ENCODE measurements at places on chromosomes 3 and 15. TPM values are rescaled to one million over a fixed set of nuclear protein-coding genes. Genes with fewer than 3 reads are reported as not detected.

CFAP20DC gene
- total RNA-seq = 0.39 TPM

SPINK8 gene
- total RNA-seq = not detected

CLRN1 gene
- total RNA-seq = not detected

TMEM212 gene
- total RNA-seq = not detected

ZNF385D gene
- total RNA-seq = 108 TPM

CNTN3 gene
- 3.4 TPM for total RNA-seq

GRCh38 chr15:82159922-82160321, 102.6 kb downstream of the EFL1 start:
- no peak for DNase-seq

DNA sequence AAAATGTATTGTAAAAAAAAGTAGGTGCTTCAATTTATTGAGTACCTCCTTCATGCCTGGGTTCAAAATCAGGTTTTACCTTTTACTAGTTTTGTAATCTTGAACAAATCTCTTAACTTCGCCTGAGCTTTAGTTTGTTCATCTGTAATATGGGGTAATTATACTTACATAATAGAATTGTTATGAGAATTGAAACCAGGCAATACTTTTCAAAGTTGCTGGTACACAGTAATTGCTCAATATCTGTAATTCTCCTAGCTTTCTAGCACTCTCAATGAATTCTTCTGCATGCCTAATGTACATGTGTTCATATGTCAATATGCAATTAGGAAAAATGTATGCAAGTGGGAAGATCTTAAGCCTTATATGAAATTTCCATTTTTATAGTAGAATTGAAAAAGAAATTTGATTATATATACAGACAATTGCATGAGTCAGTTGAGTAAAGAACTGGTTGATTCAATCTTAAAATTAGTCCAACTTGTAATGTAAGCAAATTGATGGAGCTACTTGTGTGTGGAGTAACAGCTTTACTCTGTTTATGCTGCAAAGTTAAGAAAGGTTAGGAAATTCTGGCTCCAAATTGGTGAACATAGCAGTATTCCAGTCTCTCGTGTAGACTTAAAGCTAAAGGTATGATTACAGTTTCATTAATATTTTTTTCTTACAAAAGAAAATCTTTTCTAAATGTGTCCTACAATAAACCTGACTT, 4.1 kb downstream of the TNFSF10 start:
- DNase-seq = no peak

DNA sequence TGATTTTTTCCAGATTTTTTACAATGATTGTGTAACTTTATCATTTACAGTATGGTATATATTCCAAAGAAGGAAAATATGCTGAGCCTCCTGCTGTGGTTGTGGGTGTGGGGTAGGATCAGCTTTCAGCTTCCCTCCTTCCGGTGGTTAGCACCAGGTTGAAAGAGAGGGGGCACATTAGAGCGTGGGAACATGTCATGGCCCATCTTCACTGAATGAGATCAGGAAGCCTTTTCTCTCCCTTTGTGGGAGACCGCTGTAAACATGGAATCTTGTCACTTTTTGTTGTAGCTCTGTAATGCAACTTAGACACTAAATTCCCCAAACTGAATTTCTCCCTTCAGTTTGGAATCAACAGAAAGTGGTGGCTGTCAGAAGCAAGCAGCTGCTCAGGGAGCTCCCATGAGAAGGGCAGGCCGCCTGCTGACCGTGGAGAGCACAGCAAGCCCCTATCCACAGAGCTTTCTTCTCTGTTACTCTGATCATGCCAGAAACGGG, 86.7 kb upstream of the LIMD1 start:
- DNase-seq = no peak

DNA sequence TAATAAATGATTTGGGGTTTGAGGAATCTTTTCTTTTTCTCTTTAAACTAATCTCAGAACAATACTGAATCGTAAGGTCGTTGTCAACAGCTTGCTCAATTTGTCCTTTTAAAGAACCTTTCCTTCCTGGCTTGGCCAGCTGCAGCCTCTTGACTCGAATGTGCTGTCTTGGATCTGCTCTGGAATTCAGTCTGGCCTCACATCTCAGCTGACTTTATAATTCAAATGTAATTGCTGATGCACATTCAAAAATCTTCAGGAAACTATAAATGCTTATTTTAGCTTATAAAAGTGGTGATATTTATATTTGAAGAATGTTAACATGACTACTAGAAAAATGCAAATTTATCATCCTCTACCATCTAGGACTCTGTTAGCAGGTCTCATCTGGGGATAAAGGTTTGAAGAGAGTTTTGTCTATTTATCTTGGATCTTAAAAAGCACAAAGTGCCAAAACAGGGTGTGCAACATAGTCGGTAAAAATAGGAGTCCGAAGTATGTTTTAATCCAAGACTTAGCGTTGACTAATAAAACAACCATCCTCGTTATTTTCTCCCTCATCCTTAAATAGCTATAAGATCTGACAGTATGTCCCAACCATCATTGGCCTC, 1035.2 kb downstream of the MCTP2 start:
- no peak for DNase-seq

GRCh38 chr3:113142476-113142875, 68.9 kb upstream of the BOC start:
- DNase-seq = no peak

GRCh38 chr3:115651599-115651998, 28.3 kb downstream of the GAP43 start:
- DNase-seq = no peak

- no peak for DNase-seq
Measured at GRCh38 chr3:130834476-130834875, 59.4 kb upstream of the ATP2C1 start.

DNA sequence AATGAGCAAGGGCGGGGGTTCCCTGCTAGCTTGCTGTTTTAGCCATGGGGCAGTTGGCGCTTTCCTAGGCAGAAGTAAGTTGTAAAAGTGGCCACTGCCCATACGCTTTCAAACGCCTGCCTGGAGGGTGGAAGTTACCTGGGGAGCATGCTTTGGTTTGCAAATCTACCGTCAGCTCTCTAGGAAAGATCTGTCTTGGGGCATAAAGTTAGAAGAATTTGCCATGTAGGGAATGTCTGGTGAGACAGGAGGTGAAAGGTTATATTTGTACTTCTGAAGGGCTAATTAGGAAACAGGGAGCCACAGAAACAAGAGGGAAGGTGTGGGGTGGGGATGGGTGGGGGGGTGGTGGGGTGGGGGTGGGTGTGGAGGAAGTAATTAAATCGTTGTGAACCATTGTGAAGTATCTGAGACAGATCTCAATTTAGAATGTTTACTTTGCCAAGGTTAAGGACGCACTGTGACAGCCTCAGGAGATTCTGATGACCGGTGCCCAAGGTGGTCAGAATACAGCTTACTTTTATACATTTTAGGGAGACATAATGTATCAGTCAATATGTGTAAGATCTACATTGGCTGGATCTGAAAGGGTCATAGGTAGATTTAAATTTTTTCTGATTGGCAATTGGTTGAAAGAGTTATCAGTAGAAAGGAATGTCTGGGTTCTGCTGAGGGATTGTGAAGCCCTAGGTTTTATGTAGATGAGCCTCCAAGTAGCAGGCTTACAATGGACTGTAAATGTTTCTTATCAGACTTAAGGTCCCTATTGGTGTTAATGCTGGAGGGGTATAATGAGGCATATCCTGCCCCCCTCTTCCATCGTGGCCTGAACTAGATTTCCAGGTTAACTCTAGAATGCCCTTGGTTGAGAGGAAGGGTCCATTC, 62.0 kb upstream of the GCNT3 start:
- no peak for DNase-seq

DNA sequence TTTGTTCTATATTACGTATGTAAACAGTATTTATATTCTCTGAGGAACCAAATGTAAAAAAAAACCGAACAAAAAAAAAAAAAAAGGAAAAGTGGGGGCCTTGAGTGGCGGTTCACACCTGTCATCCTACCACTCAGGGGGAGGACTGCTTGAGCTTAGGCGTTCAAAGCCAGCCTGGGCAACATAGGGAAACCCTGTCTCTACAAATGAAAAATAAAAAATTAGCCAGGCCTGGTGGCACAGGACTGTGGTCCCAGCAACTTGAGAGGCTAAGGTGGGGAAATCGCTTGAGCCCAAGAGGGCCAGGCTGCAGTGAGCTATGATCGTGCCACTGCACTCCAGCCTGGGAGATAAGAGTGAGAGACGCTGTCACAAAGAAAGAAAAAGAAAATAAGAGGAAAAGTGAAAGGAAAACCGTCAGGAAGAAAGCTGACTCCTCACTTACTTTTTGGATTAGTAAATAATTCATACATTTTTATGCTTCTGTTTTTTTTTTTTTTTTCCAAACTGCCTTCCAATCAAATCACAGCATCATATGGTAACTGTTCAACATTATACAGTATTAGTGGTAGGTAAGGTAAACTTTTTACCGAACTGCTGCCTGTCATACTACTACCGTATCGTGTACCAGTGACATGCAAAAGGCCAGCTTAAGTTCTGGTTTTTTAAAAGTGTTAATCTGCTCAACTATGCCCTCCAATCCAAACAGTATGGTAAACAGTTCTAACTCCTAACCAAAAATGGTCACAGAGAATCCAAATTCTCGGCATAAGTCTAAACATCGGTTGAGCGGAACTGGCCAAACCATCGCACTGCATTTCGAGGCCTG, 1.2 kb downstream of the PHC3 start:
- no peak for DNase-seq

DNA sequence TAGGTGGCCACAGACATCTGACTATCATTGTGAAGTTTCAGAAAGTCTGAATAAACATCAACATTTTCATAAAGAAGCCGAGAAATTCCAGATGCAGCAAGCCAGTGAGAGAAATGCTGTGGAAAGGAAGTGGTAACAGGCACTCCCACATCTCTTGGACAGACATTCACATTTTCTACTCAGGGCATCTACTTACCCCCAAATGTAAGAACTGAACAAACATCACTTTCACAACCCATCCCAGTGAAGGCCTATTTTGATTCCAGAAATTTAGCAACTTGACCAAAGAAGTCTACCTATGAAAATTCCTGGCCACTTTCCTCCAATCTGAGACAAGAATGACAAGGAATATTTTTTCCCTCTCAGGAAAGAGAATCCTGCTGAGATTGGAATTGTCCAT, 224.8 kb upstream of the DCBLD2 start:
- DNase-seq = no peak

Measured in aorta (tissue), 5 donors.